Brain pericyte (primary cell): ENCODE measurements at places on chromosomes 5 and 9.
A peak's percentile ranks its signal among the peaks of the same experiment; 100 is the strongest.

DNA sequence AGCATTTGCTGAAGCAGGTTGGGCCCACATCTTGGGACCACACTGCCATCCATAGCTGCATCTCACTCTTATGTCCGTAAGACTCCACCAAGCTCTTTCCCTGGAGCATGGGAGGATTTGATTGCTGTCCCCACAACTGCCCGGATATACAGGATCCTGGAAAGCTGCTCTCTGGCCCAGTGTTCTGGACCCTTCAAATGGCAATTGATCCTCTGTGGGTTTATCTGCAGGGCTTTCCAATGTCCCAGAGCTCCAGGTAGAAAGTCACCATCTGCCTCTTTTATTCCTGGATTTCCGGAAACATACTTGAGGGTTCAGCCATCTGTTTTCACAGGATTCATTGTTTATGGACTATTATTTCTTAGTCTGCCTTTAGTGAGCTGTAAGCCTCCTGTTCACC lies 214.6 kb downstream of the SREK1 start:
- no peak for DNase-seq

DNA sequence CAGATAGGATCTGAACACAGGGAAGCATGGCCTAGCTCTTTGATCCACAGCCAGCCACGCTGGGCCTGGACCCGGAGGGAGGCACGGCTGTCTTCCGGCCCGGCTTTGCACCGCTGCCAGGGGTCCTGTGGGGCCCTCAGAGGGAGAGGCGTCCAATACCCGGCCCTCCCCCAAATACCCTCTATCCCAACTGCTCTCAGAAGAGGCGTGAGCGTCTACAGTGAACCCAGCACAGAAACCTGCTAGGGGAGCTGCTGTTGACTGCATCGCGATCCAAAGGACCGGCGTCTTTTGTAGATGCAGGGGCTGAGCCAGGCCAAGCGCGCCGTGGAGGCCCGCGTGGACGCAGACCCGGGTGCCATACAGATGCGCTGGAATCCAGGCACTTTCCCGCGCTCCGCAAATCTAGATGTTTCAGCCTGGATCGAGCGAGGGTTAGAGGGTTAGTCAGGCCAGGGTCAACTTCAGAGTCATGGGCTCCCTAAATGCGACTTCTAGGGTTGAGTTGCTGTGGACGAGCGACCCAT lies 1.1 kb upstream of the TCF7 start:
- no peak for DNase-seq

DNA sequence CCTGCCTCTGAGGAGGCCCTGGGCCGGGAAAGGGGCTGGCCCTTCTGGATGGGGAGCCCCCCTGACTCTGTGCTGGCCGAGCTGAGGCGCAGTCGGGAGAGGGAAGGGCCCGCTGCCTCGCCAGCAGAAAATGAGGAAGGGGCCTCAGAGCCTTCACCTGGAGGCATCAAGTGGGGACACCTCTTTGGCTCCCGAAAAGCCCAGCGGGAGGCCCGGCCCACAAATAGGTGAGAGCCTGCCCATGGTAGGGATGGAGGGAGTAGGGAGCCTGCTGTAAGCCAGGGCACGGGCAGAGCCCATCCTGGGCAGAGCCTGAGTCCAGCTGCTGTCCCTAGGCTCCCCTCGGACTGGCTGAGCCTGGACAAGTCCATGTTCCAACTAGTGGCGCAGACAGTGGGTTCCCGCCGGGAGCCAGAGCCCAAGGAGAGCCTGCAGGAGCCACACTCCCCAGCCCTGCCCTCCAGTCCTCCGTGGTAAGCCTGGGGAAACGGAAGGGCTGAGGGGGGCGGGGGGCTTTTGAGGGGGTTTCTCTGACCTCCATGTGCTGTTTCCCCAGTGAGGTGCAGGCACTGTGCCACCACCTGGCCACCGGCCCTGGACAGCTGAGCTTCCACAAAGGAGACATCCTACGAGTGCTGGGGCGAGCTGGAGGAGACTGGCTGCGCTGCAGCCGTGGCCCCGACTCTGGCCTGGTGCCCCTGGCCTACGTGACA lies 44.3 kb upstream of the TESK1 start:
- DNase-seq = no peak

DNA sequence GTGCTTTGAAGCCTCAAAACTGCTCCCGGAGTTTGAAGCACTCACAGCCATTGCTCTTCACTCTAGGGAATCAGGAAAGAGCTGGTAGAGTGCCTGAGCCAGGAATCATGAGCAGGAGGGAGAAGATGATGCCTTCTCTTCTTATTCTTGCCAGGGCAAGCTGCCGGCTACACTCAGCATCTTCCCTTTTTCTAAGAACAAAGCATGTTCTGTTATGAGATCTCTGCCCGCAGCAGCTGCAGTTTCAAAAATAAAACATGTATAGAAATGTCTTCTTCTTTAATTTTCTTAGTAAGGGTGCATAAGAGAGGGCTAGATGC lies 57.9 kb upstream of the RICTOR start:
- no peak for DNase-seq

- no peak for DNase-seq
Measured at GRCh38 chr5:89388872-89389271, 505.9 kb upstream of the MEF2C start.

DNA sequence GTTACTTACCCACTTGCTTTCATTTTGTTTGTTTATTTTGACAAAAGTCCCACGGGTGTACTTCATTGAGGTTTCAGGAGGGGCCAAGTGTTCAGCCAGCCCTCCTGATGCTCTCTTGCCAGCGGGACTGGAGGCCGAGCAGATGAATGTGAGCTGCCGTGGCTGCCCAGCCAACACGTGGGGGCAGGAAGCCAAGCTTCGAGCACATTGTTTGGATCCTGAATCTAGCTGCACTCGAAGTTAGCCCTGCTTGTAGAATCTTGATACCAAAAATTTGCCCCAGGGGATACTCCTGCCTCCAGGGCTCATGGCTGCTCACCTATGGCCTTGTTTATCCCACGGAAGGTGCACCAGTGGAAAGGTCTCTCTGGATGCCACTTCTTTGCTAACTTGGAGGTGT lies 49.3 kb downstream of the RASGEF1C start:
- no peak for DNase-seq

DNA sequence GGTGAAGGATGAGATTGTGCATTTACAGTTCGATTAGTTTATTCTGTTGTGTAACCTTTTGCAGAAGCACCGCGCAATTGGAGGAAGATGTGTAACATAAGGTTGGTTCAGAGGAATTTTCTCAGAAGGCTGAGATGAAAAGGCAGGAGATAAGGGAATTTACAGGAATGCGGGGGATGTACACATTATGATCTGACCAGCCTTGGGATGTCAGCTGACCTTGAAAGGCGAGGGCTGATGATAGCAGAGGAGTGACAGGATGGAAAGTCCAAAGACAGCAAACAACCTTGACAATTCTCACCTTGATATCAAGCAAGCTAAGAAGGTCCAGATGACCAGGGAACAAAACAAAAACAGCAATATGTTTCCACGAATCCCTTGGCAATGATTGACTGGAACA lies 88.8 kb downstream of the OTULIN start:
- no peak for DNase-seq

DNA sequence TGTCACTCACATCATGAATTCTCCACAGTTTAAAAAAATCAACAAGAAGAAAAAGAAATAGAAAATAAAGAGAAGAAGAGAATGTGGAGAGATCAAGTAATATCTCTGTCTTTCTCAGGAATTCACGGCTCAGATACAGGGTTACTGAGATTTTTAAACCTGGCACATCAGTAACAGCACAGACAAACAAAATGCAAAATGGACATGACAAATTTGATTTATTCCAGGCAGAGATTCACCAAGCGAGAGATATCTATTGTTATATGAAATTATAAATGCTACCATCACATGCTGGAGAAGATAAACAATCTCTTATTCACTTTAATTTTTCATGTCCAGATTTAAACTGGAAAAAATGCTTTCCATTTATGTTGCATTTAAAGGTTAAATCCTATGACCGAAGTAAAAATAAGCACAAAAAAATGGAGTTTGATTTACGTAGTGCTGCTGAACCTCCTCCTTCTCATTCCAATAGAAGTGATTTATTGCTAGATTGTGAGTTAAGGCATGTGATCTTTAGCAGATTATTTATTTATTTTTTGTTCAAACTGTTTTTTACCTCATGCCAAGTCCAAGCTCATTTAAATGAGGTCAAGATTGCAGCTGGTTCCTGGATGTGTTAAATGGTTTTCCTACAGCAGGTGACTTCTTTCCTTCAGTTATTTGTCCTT lies 926.4 kb downstream of the MAT2B start:
- DNase-seq = no peak

DNA sequence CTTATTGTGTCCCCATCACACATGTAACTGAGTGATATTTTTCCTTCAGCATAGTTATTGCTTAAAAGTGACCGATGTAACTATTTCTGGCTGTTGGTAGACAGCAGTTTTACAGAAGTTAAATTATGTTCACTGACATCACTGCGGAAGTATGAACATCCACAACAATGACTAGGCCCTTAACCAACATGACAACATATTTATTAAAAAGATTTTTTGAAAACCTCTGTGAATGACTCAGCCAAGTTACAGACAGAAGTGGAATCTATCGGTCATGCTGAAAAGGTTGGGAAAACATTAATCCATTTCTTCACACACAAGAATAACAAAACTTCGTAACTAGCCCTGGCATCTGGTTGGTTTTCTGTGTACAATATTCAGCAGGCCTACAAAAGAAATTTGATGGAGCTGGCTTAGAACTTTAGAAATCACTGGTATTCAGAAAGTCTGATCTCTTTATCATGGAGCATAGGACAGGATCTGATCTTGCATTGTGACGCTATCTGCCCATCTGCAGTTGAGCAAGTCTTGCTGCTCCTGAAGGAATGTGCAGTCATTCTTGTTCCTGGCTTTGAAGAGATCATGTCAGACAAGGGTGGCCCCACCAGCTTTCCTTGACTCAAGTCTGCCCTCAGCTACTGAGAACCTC lies 6.5 kb downstream of the GLIS3 start:
- DNase-seq = peak; percentile 61

DNA sequence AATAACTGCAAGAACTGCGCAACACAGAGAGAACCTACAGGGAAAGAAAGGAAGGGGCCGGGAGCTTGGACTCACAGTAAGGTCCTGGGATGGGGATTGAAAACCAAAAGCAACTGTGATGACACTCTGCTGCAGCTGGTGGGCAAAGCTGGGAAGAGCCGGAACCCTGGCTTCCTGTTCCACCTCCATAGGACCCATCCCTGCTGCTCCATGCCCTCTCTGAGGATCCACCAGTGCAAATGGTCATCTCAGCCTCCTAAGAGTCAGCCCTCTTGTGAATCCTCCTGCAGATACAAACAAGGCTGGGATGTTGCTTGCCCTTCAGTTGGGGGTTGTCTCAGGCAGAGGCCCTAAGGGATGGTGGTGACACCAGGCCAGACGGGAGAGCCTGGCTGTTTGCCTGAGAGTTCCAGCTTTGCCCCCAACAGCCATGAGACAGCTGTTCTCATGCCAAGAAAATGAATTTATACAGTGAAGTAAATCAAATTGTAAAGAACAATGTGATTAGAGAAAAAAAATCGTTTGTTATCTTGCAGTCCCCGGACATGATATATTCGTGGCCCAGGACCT lies 90.8 kb downstream of the TENT4A start:
- no peak for DNase-seq

DNA sequence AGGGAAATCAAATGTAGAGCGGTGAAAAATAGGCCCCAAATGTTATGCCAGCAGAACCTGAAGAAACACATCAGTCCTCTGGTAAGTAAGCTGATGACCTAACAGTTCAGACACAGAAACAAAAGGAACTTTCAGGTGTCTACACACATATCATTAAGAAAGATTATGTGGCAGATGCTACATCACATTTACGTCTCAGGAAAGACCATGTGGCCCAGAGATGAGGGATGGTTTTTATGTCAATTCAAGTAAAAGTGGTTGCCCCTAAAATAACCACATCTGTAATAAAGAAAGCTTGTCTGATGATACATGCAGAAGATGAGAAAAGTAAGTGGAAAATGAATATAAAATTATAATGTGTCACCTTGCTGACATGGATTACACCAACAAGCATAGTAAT lies 31.4 kb downstream of the GNAQ start:
- DNase-seq = no peak

DNA sequence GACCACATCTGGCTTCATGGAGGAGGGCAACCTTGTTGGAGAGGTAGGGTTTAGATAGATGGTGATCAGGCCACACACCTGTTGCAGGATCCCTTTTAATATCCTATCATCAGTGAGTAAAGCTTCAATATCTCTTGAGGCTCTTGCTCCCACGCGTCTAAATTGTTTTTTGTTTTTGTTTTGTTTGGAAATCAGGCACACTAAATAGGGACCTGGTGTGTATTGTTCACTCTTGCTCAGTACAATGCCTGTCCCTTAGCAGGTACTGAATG lies 2.6 kb upstream of the TMEM268 start:
- DNase-seq = no peak

GRCh38 chr5:52776116-52776515 lies 11.6 kb upstream of the ITGA1 start:
- DNase-seq = no peak

DNA sequence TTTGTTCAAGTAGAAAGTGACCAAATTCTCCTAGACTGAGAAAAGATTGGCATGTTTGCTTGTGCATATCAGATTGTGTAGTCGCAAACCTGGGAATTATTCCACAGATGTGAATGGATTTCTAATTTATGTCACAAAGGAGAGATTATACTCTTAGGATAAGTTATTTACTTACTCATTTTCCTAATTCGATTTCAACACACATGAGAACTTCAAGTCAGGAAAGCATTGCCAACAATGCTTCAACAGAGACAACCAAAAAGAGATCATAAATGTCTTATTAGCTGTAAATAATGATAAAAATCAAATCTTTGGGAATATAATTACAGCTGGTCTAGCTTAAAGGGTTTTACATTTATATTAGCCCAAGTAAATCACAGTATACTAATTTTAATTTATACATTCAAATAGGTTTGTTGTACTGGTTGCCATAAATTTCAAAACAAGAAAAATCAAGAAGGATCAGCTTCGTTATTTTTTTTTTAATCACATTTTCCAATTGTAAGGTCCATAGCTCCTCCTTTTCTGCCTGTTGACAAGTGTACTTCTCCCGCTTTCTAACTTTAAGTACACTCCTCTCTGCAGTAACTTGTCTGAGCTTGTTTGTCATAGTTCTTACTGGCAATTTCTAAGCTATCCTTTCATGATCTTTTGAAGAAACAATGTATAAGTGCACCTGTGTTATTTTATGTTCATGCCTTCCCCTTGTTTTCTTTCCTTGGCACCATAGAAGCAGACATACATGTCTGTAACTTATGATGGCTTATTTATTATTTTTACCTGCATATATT lies 246.6 kb downstream of the DEPDC1B start:
- DNase-seq = no peak

DNA sequence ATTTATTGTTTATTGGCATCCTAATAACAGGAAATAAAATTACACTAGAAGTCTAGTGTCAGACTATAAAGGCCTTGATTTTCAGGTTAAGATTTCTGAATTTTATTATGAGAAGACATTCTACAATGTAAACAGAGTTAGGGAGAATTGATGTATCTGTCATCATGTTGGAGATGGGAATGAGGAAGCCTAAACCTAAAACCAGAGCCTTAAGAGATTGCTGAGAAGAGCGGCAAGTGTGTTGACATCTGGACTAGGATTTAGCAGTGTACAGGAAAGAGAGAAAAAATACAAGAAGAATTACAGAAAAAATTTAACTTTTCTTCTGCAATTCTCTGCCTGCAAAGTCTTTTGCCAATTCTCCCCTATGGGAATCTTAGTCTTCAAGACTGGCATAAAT lies 525.5 kb downstream of the NR2F1-AS1 start:
- DNase-seq = no peak
